ENCODE measurements at places on chromosomes 4 and X.

- DNase-seq, result no peak
- no peak overlapping the region for H3K27ac ChIP-seq
- no peaks in the 10 kb centered on the region for H3K27me3 ChIP-seq
- H3K4me3 ChIP-seq, result no peak overlapping the region
- H3K4me1 ChIP-seq, result peaks cover 7% of the 10 kb centered on the region
Measured at GRCh38 chr4:113013751-113014150, 35.7 kb upstream of the ANK2 start.

DNA sequence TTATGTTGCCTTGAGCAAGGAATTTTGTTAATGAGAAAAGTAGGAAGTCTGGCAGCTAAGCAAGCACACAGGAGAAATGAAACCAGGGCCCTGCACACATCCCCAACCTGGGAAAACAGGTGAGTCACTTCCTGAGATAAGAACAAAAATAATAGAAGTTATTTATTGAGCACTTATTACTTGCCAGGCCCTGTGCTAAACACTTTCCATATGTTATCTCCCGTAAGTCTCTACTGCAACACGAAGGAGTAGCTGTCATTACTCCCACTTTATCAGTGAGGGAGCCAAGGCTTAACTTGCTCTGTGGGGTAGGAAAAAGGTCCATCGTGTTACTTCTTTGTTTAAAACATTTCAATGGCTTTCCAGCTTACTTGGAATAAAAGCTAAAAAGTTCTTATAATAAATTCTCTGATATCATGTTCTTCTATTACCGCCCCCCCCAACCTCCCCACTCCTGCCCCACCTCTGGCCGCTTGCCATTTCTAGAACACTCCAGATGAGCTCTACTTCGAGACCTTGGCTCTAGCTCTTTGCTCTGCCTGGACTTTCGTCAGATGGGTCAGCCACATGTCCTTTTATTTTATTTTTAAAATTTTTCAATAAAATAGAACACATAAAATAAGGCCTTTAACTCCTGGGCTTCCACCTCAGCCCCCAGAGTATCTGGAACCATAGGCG lies 36.3 kb upstream of the PLAC8 start:
- H3K27ac ChIP-seq, result no peak overlapping the region
- no peaks in the 10 kb centered on the region for H3K36me3 ChIP-seq
- no peaks in the 10 kb centered on the region for H3K27me3 ChIP-seq

- DNase-seq, result no peak
- H3K4me3 ChIP-seq, result no peak overlapping the region
- H3K27ac ChIP-seq, result no peak overlapping the region
- H3K36me3 ChIP-seq, result no peaks in the 10 kb centered on the region
- no peaks in the 10 kb centered on the region for H3K4me1 ChIP-seq
Measured at GRCh38 chrX:111244235-111244750, 26.0 kb downstream of the CAPN6 start.

- no peak for DNase-seq
- no peaks in the 10 kb centered on the region for H3K36me3 ChIP-seq
- no peak overlapping the region for H3K4me3 ChIP-seq
- peaks cover 5% of the 10 kb centered on the region for H3K4me1 ChIP-seq
- H3K27ac ChIP-seq, result no peak overlapping the region
- peaks cover 32% of the 10 kb centered on the region for H3K27me3 ChIP-seq
Measured at GRCh38 chr4:2046031-2046961, 12.8 kb upstream of the NAT8L start.

- H3K4me1 ChIP-seq, result peaks cover 6% of the 10 kb centered on the region
- H3K27ac ChIP-seq, result no peak overlapping the region
- H3K4me3 ChIP-seq, result no peak overlapping the region
- H3K27me3 ChIP-seq, result no peaks in the 10 kb centered on the region
Measured at GRCh38 chrX:29528281-29528680, 687.1 kb upstream of the MAGEB2 start.

DNA sequence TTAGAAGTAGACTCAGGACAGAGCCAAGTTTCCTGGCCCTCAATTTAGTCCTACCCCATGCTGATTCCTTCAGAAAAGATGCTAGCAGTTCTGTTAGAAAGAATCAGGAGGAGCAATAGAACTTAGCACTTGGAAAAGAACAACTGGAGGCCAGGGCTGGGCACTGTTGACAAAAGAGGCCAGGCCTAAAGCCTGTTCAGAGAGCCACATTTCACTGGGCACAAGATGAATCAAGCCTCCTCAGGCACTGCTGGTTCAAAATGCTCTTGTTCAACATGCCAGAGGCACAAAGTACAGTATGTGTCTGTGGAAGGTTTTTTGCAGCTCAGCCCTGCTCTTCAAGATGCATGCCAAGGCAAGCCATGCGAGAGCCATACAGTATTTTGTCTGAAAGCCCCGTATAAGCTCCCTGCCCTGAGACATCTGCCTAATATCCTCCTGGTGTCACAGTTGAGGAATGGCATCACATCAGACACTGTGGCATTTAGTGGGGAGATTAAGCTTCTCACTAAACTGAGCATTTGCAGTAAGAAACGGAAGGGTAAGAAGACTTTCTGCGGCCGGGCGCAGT lies 53.7 kb downstream of the RASL11B start:
- no peaks in the 10 kb centered on the region for H3K36me3 ChIP-seq
- no peak overlapping the region for H3K27ac ChIP-seq
- peaks cover 15% of the 10 kb centered on the region for H3K4me1 ChIP-seq
- no peak overlapping the region for H3K4me3 ChIP-seq
- no peak for DNase-seq

- H3K4me1 ChIP-seq, result peaks cover 26% of the 10 kb centered on the region
- peak overlapping the region; percentile 22 for H3K27ac ChIP-seq
- peaks cover 22% of the 10 kb centered on the region for H3K27me3 ChIP-seq
- H3K4me3 ChIP-seq, result peak overlapping the region; percentile 68
- H3K36me3 ChIP-seq, result no peaks in the 10 kb centered on the region
- peak; percentile 72 for DNase-seq
Measured at GRCh38 chrX:40108162-40108958, 10.6 kb upstream of the BCOR start.

DNA sequence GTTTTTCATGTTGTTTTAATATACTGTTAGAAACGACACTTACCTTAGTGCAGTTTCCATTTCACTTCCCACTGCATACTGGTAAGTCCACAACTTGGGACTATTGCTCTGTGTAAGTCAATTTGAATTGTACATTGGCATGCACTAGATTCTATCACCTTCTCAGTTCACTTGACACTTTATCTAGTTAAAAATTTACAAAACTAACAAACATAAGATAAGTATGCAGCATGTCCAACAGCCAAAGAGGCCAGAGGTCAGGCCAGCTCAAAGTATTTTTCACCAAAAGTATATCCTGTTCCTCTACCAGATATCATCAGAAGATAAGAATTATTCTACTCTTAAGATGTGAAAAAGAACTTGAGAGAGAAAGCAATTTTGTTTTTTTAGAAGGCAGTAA lies 75.9 kb downstream of the QRFPR start:
- H3K36me3 ChIP-seq, result no peaks in the 10 kb centered on the region
- no peak for DNase-seq
- H3K4me3 ChIP-seq, result no peak overlapping the region
- peaks cover 6% of the 10 kb centered on the region for H3K27me3 ChIP-seq

GRCh38 chr4:134201216-134202161 lies at the start of gene PABPC4L:
TSS of gene PABPC4L (minus strand) at chr4:134201789. CDS start at chr4:134201019, 770 bp downstream.
- no peaks in the 10 kb centered on the region for H3K27me3 ChIP-seq
- peak; percentile 60 for DNase-seq
- peaks cover 16% of the 10 kb centered on the region for H3K36me3 ChIP-seq
- peak within 1 kb of the TSS; percentile 48 for H3K27ac ChIP-seq

DNA sequence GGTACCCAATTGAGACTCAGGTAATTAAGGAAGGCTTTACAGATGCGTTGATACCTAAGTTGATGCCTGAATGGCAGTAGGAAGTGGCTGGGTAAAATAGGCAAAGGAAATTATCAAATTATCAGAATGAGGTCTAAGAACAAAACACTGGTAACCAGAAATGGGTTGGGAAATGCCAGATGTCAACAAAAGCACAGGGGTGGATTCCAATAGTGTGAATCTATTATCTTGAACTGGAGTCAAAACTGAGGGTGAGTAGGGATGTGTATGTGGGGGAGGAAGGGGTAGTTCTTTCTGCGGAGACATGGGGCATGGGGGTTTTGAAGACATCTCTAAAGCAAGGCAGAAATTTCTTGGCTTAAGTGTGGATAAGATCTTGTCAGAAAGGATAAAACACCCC lies 16.0 kb upstream of the SEPTIN6 start:
- no peak overlapping the region for H3K27ac ChIP-seq
- no peaks in the 10 kb centered on the region for H3K36me3 ChIP-seq
- no peak overlapping the region for H3K4me3 ChIP-seq

DNA sequence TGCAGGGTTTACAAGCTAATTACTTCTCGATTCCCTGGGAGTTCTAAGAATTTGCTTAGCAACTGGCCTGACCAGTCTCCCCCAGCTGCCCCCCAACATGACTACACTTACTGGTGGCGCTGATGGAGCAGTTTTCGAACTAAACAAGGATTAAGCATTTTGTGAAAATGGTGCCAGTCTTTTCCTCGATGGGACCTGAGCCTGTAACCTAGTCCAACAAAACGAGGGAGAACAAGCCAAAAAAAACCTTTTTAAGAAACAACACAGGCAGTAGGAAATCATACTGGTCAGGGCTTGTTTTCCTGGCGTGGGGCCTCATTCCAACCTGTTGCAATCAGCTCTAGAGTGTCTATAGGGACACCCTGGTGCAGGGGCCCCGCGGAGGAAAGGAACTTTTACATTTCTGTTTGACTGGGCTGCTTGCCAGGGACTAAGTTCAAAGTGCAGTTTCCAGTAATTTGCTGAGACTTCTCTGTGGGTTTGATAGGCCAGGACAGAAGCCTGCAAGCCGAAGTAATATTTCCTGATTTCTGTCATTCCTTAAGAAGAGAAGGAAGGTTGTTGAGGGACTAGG lies 158.7 kb downstream of the SPRY1 start:
- peaks cover 72% of the 10 kb centered on the region for H3K4me1 ChIP-seq
- H3K27ac ChIP-seq, result peak overlapping the region; percentile 96
- DNase-seq, result no peak

DNA sequence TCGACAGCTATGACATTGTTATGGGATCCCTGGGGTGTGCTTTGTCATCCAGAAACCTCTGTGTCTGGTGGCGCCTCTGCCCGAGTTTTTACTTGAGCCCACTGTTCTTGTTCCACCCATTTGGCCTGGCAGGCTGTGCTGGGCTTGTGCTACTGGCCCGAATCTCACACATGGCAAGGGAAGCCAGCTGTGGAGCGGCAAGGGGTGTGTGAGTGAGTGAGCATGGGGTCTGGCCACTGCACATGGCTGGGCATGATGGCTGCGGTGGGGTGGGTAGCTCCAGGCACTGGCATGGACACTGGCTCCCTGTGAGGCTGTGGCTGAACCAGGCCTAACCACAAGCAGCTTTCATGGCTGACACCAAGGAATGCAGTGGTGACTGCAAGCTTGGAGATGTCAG lies 89.2 kb downstream of the DACH2 start:
- no peak overlapping the region for H3K4me3 ChIP-seq
- H3K27me3 ChIP-seq, result peaks cover 2% of the 10 kb centered on the region
- DNase-seq, result peak; percentile 2
- H3K27ac ChIP-seq, result no peak overlapping the region
- peaks cover 44% of the 10 kb centered on the region for H3K36me3 ChIP-seq

DNA sequence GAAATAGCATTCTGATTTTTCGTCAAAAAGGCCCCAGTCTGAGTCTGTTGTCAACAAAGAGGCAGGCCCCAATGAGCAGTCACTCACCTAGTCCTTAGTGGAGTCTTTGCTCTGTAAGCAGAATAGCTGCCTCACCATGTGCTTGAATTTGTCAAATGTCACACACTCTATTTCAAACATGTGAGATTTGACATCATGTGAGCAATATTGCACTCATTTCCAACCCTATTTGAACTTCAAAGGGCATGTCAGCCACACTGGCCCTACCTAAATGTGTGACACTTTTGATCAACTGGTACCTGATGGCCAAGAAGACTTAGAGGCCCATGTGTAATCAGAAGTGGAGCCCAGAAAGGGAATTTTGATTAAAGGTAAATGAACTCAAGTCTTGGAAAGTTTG lies 59.4 kb upstream of the PLAC1 start:
- no peak for DNase-seq
- H3K4me3 ChIP-seq, result no peak overlapping the region
- no peaks in the 10 kb centered on the region for H3K27me3 ChIP-seq
- peaks cover 4% of the 10 kb centered on the region for H3K36me3 ChIP-seq
- H3K27ac ChIP-seq, result peak overlapping the region; percentile 87

DNA sequence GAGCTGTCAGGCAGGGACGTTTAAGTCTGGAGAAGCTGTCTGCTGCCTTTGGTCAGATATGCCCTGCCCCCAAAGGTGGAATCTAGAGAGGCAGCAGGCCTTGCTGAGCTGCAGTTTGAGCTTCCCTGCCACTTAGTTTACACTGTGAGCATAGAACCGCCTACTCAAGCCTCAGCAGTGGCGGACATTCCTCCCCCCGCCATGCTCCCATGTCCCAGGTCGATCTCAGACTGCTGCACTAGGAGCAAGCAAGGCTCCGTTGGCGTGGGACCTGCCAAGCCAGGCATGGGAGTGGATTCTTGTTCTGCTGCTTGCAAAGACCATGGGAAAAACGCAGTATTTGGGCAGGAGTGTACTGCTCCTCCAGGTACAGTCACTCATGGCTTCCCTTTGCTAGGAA lies 24.3 kb downstream of the PLK4 start:
- DNase-seq, result no peak
- peaks cover 3% of the 10 kb centered on the region for H3K27me3 ChIP-seq
- no peak overlapping the region for H3K4me3 ChIP-seq
- H3K4me1 ChIP-seq, result no peaks in the 10 kb centered on the region
- H3K27ac ChIP-seq, result no peak overlapping the region
- H3K36me3 ChIP-seq, result peaks cover 22% of the 10 kb centered on the region

DNA sequence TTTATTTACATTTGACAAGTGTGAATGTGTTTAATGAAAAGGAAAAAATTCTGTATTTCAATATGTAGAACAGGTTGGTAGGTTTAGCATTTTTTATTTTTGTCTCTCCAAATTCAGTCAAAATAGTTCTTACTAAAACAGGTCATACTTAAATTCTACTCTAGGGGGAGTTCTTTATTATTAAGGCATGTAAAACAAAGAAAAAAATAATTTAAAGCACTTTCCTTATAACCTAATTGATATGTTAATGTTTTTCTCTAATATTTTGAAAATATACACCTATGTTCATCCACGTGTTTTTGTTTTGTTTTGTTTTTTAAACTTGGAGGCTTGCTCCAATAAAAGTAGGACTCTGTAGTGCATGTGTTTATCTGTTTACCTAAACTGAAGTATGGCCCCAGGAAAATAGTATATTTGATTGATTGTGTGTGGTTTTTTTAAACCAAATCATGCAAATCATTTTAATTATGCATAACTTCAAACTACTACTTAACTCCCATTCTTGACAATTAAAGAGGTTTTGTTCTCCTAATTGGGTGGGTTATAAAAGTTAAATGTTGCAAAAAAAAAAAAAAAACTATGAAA lies 562.7 kb downstream of the RPA4 start:
- H3K27ac ChIP-seq, result no peak overlapping the region
- no peaks in the 10 kb centered on the region for H3K36me3 ChIP-seq
- DNase-seq, result no peak
- no peak overlapping the region for H3K4me3 ChIP-seq
- H3K4me1 ChIP-seq, result peaks cover 16% of the 10 kb centered on the region

GRCh38 chr4:5822619-5823018 lies 70.3 kb downstream of the CRMP1 start:
- DNase-seq, result no peak
- no peak overlapping the region for H3K4me3 ChIP-seq
- no peaks in the 10 kb centered on the region for H3K4me1 ChIP-seq
- H3K36me3 ChIP-seq, result peaks cover 87% of the 10 kb centered on the region

Data from nephron progenitor cell (in vitro differentiated cells).